ENCODE measurements at places on chromosomes 3 and 15. TPM values are rescaled to one million over a fixed set of nuclear protein-coding genes. Genes with fewer than 3 reads are reported as not detected.

DNA sequence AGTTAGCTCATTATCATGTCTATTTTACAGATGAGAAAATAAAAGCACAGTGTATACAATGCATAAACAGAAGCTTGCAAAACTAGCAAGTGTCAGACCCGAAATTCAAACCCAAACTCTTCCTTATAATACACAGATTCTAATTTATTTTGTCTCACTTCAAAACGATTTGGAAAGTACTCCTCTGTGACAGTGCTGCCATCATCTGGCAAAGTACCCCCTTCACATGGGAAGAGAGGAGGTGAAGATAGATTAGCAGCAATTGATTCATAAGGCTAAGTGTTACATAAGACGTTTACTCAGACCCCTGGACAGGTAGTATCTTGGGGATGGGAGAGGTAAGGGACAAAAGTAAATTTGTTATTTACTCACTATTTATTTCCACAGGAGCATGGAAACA lies 744.0 kb upstream of the SGO1 start:
- H3K4me3 ChIP-seq: no peak overlapping the region
- H3K4me1 ChIP-seq: no peaks in the 10 kb centered on the region
- H3K27ac ChIP-seq: no peak overlapping the region
- H3K27me3 ChIP-seq: no peaks in the 10 kb centered on the region
- DNase-seq: no peak
- peaks cover 1% of the 10 kb centered on the region for H3K36me3 ChIP-seq

DNA sequence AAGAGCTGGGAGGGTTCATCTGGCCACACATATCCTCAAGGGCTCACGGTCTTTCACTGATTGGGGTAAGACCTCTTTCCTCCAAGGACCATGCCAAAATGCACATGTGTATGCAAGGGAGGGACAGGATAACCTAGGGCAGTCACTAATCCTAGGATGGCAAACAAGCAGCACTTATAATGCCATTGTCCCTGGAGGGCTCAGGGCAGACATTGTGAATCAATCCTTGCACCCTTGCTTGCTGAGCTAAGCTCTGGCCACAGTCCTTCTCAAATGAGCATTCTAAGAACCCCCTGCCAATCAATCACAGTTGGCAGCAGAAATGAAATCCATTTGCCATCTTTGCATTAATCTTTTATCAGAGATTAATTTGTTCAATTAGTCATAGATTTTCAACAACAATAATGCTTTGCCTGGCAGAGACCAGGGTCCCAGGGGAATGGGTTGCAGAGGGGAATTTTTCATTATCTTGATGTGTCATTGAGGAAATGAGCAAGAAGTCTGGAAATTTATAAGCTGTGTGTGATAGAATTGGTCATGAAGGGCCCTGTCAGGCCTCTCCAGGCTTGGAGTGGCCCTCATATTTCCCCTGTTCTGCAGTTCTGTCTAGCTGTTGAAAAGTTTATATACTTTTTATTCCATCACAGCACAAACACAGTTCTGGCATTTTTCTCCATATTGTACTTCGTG lies 57.2 kb upstream of the KY start:
- H3K36me3 ChIP-seq: no peaks in the 10 kb centered on the region
- no peak for DNase-seq
- peaks cover 2% of the 10 kb centered on the region for H3K27me3 ChIP-seq

DNA sequence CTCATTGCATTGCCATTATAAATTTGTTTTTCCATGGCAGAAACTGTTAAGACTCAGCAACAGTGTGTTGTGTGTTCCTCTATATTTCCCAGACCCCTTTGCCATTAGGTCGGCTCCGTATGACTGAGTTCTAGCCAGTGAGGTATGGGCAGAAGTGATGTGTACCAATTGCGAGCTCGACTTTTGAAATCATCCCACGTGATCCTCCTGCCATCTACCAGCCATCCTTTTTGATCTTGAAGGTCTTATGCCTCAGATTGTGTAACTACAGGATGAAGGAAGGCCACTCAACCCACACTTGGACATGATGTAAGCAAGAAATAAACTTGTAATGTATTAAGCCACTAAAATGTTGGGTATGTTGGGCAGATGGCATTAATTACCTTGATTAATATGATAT lies 562.3 kb downstream of the PDCD6IP start:
- H3K27me3 ChIP-seq: peaks cover 5% of the 10 kb centered on the region
- H3K36me3 ChIP-seq: no peaks in the 10 kb centered on the region
- no peak overlapping the region for H3K27ac ChIP-seq
- no peak for DNase-seq
- H3K4me3 ChIP-seq: no peak overlapping the region
- peaks cover 6% of the 10 kb centered on the region for H3K4me1 ChIP-seq

- H3K4me3 ChIP-seq: no peak overlapping the region
- H3K27me3 ChIP-seq: no peaks in the 10 kb centered on the region
- H3K27ac ChIP-seq: no peak overlapping the region
- H3K4me1 ChIP-seq: no peaks in the 10 kb centered on the region
- no peaks in the 10 kb centered on the region for H3K36me3 ChIP-seq
These were observed 953.4 kb downstream of the ZPLD1 start for GRCh38 chr3:103388214-103388613.

The CEP19 gene
- total RNA-seq: 3.1 TPM

- no peak overlapping the region for H3K27ac ChIP-seq
- H3K36me3 ChIP-seq: peaks cover 9% of the 10 kb centered on the region
- DNase-seq: peak; percentile 23
- H3K4me1 ChIP-seq: peaks cover 25% of the 10 kb centered on the region
- H3K27me3 ChIP-seq: no peaks in the 10 kb centered on the region
These were observed 36.0 kb downstream of the NKIRAS1 start for GRCh38 chr3:23880703-23881339.

The SLC2A2 gene
- not detected for total RNA-seq

The CAMP gene
- not detected for total RNA-seq
